ENCODE measurements at places on chromosomes 7 and 10.

GRCh38 chr7:39950473-39951225 lies 593 bp downstream of the CDK13 start:
- peak; percentile 55 for DNase-seq

DNA sequence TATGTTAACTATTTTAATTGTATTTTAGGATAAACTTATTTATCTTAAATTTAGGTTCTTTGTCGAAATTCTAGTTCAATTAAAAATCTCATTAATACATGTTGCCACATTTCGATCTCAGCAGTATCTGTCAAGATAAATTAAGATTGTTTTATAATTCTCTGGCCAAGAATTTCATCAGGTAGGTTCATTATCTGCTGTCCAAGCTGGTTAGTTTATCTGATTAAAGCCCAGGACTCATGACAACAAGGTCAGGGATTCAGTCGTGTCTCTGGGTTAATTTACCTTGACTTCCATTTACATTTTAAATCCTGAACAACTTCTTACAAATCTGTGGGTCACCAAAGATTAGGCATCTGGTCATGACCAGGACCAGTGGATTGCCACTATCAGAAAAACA lies 7.6 kb downstream of the STEAP4 start:
- no peak for DNase-seq

DNA sequence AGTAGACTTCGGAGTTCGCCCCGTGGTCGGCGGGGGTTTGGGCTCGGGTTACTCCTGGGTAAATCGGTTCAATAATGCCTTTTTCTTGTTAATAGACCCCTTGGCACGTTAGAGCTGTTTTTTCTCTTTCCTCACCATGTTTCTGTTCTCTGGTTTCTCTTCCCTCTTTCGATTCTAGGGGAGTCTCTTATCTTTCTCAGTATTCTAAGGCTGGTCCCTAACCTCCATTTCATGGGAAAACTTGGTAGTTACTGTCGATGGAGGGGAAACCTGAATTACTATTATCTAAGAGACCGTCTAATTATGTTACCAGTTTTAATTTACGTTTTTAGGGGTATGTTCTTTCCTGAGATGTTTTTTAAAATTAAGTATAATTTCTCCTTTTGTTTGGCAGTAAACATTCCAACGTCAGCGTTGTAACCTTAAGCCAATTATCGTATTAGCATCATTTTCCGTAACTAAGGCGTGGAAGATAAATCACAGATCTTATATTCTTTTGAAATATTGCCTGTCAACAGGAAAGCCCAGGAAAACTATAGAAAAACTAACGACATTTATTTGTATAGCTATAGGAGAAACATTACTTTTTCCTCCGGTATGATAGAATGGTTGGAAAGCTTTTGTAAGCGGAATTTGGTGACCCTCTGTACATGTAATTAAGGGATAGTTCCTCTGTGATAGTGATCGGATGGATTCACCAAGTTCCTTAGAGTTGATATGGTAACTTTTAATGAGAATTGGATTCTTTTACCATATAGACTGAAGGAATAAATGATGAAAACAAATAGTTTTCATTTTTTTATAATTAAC lies 847 bp downstream of the BTAF1 start:
- no peak for DNase-seq

- DNase-seq: no peak
Observed at GRCh38 chr10:43261578-43262396, 5.1 kb downstream of the RASGEF1A start.

Measured in mucosa of descending colon (tissue), 3 donors.